ENCODE measurements at places on chromosomes 16 and 17. TPM values are rescaled to one million over a fixed set of nuclear protein-coding genes. Genes with fewer than 3 reads are reported as not detected.

DNA sequence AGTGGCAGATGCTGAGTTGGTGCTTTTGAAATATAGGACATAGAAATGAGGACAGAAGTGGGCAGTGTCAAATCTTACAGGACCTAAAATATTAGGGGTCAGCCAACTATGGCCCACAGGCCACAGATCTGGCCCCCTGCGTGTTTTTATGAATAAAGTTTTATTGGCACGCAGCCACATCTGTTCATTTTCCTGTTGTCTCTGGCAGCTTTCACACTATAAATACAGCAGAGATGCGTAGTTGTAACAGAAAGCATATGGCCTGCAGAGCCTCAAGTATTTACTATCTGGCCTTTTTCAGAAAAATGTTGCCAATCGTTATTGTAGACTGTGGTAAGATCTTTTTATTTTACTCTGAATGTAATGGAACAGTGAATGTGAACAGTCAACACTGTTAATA is 82.8 kb downstream of the ABCC6 start:
- no peak overlapping the region for H3K27ac ChIP-seq
- H3K4me3 ChIP-seq, result no peak overlapping the region
- DNase-seq, result no peak
- H3K4me1 ChIP-seq, result no peaks in the 10 kb centered on the region
- peaks cover 31% of the 10 kb centered on the region for H3K36me3 ChIP-seq
- no peaks in the 10 kb centered on the region for H3K27me3 ChIP-seq

DNA sequence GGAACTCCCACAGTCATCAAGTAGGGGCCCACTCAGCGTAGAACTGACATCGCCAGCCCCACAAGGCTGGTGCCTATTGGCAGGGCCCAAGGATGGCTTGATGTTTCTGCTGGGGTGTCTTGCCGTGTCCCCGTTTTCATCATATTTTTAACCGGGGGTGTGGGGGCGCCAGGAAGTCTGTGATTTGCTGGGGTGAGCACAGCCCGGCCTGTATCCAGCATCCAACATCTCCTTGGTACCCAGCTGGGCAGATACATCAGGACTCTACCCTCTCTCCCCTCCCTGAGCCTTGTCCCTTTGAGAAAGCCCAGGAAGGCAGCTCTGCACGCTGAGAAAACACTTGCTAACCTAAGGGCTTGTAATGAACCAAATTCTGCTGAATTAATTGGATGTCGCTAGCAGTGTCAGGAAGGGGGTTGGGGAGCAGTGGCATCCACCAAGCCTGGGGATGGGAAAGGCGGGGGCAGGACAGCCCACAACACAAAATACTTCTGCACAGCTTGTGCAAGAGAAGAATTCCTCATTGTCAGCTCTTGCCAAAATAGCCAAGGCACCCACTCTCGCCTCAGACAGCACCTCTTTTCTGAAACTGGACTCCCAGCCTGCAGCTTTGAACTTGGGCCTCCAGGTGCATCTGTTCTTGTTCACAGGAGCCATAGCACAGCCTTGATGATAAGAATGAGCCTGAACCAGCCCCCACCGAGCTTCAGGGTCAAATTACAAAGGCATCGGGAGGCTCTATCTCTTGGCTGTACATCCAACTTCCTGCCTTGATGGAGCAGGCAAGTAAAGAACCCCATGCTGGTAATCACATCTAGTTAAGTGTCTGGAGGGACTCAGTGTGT is 63.7 kb upstream of the LYRM9 start:
- peaks cover 4% of the 10 kb centered on the region for H3K4me1 ChIP-seq
- no peaks in the 10 kb centered on the region for H3K27me3 ChIP-seq
- no peak overlapping the region for H3K27ac ChIP-seq
- no peaks in the 10 kb centered on the region for H3K36me3 ChIP-seq
- no peak for DNase-seq
- H3K4me3 ChIP-seq, result no peak overlapping the region

- no peaks in the 10 kb centered on the region for H3K36me3 ChIP-seq
- H3K27me3 ChIP-seq, result no peaks in the 10 kb centered on the region
- H3K27ac ChIP-seq, result no peak overlapping the region
- H3K4me1 ChIP-seq, result peaks cover 43% of the 10 kb centered on the region
- no peak for DNase-seq
- peak overlapping the region; percentile 41 for H3K4me3 ChIP-seq
These were observed 1.9 kb downstream of the HNF1B start for GRCh38 chr17:37742762-37743611.

DNA sequence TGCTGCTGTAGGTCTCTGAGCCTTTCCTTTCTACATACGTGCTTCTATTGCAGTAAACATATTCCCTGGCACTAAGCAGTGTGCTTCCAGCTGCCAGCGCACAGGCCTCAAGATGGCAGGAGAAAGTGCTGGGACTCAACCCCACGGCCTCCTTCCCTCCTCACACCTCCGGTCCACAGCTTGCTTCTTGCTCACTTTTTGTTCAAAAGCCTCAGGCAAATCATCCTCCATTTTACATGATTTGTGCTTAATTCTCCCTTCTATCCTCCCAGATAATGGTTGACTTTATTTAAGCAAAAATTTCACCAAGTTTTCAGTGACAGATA is 5.4 kb downstream of the CDK5R1 start:
- H3K27me3 ChIP-seq, result no peaks in the 10 kb centered on the region
- no peak overlapping the region for H3K27ac ChIP-seq
- peaks cover 21% of the 10 kb centered on the region for H3K4me1 ChIP-seq
- H3K4me3 ChIP-seq, result no peak overlapping the region

- no peak overlapping the region for H3K4me3 ChIP-seq
- H3K27ac ChIP-seq, result no peak overlapping the region
- no peaks in the 10 kb centered on the region for H3K36me3 ChIP-seq
- no peak for DNase-seq
These were observed 162.0 kb downstream of the NTN1 start for GRCh38 chr17:9183306-9183705.

DNA sequence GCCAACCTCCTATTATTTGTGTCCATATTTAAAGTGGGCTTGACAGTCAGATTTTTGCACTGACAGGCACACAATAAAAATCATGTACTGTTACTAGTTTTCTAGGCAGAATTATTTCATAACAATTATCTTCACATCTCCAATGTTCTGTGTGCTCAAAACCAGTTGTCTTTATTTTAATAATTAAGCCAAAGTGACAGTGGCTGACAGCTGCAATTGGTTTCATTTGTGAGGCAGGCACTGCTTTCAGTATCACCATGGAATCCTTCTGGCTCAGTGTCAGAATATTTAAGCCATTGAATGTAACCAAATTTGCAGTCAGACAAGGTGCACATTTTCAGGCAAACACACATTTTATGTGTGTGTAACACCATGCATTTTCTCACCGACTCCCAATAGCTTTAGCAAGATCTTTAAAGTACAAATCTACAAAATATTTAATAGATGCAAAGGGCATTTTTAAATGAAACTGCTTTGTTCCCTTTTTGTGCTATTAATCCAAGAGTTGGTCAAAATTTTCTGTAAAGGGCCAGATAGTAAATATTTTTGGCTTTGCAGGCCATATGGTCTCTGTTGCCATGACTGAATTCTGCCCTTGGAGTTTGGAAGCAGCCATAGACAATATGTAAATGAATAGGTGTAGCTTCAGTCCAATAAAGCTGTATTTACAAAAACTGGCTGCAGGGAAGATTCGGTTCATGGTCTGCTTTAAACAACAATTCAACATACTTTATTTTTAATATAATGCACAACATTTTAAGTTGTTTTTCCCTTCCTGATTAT is 486.0 kb downstream of the KCNJ2 start:
- DNase-seq, result no peak
- no peak overlapping the region for H3K27ac ChIP-seq
- H3K27me3 ChIP-seq, result no peaks in the 10 kb centered on the region
- no peak overlapping the region for H3K4me3 ChIP-seq

DNA sequence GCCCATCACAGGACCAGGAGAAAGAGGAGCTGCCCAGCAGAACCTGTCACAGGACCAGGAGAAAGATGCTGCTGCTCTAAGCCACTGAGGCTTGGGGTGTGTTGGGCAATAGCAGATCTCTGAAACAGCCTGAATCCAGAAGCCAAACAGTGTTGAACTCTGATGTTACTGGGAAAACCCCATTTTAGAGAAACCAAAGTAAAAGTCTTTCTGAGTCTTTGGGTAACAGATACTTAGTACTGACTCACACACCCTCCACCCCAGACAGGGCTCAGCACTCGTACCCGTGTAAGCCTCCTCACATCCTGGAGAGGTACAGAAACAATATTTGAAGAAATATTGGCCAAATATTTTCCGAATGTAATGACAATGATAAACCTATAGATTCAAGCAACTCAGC is 82.8 kb upstream of the GNG13 start:
- no peaks in the 10 kb centered on the region for H3K36me3 ChIP-seq
- H3K4me1 ChIP-seq, result no peaks in the 10 kb centered on the region
- no peak for DNase-seq
- H3K4me3 ChIP-seq, result no peak overlapping the region
- no peak overlapping the region for H3K27ac ChIP-seq
- no peaks in the 10 kb centered on the region for H3K27me3 ChIP-seq

DNA sequence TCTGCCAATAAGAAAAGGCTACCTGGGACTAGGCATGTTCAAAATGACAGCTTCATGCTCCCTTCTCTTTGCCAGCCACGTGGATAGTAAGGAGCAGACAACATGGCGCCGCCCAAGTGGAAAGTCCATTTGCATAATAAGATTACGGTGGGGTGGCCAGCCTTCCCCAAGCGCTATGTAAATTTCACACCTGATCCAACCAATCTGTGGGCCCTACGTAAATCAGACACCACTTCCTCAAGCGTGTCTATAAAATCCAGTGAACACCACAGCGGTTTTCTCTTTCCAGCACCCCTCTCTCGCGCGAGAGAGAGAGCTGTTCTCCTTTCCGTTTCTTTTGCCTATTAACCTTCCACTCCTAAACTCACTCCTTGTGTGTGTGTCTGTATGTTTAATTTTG is 140.3 kb upstream of the ERCC4 start:
- H3K36me3 ChIP-seq, result no peaks in the 10 kb centered on the region
- no peak for DNase-seq
- H3K4me1 ChIP-seq, result no peaks in the 10 kb centered on the region
- H3K27ac ChIP-seq, result no peak overlapping the region

DNA sequence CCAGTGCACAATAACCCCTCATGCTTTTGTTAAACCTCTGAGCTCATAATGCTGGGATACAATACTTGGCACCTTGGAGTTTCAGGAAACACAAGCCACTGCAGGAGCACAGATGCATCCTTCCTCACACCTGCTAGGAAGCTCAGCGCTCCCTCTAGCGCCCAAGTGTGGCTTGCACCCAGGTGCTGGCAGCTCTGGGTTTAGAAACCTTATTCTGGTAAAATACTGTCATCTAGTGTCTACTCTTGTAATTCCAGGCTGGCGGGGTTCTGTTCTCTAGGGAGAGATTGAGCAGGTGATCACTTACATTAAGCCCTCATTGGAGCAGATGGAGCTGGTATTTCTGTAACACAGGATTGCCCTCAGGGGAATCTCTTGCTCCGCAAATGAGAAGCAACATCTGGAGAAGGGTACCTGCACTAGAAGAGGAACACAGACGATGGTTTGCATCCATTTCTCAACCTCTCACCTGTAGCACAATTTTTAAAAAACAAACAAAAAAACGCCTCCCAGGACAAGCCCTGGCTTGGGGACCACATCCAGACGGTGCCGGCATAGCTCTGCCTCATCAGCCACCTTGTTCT is 1.5 kb downstream of the CCL1 start:
- no peaks in the 10 kb centered on the region for H3K36me3 ChIP-seq
- H3K27me3 ChIP-seq, result no peaks in the 10 kb centered on the region
- H3K4me3 ChIP-seq, result no peak overlapping the region

GRCh38 chr16:11698271-11698689 is 30.0 kb downstream of the SNN start:
- no peaks in the 10 kb centered on the region for H3K27me3 ChIP-seq
- H3K4me3 ChIP-seq, result no peak overlapping the region
- peaks cover 15% of the 10 kb centered on the region for H3K36me3 ChIP-seq
- no peak overlapping the region for H3K27ac ChIP-seq
- H3K4me1 ChIP-seq, result no peaks in the 10 kb centered on the region

The PPY gene
- total RNA-seq, result not detected

DNA sequence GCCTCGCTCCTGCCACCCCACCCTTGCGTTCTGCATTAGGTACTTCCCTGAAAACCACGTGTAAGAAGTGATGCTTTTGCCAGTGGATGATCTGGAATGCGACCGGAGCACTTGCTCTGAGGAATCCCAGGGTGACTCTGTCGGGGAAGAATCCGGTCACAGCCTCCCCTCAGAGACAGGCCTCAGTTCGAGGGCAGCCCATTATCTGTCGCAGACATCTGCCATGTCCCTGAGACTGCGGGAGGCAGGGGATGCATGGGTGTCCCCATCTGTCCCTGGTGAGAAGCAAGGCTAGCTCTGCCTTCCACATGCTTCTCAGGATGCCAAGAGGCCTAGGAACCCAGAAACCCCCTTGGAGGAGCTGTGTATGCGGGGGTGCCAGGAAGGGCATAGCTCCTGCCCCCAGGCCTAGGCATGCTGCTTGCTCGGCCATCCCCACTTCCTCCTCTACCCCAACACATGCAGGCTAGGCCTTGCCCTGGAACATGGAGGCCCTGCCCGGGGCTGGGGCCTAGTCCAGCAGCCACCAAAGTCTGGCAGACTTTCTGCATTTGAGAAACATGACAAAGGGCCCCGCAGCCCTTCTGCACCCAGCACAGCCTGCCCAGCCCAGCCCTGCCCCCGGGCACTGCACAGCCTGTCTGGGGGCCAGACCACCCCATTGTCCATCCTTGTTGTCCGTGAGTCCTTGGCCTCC is 20.5 kb downstream of the MNT start:
- peaks cover 6% of the 10 kb centered on the region for H3K4me1 ChIP-seq
- no peak for DNase-seq
- H3K4me3 ChIP-seq, result no peak overlapping the region
- H3K36me3 ChIP-seq, result peaks cover 12% of the 10 kb centered on the region

The GNG13 gene
- not detected for total RNA-seq

- H3K27me3 ChIP-seq, result no peaks in the 10 kb centered on the region
- H3K4me3 ChIP-seq, result no peak overlapping the region
- no peaks in the 10 kb centered on the region for H3K36me3 ChIP-seq
- no peak for DNase-seq
- no peak overlapping the region for H3K27ac ChIP-seq
These were observed 137.2 kb downstream of the C16orf78 start for GRCh38 chr16:49510654-49511305.

GRCh38 chr16:56758432-56758831 is 28.5 kb downstream of the NUP93 start:
- H3K27ac ChIP-seq, result no peak overlapping the region
- no peak for DNase-seq
- H3K27me3 ChIP-seq, result no peaks in the 10 kb centered on the region

The NSRP1 gene
- total RNA-seq, result 23.3 TPM

- no peaks in the 10 kb centered on the region for H3K27me3 ChIP-seq
- no peak for DNase-seq
- H3K27ac ChIP-seq, result no peak overlapping the region
- H3K36me3 ChIP-seq, result no peaks in the 10 kb centered on the region
- H3K4me3 ChIP-seq, result no peak overlapping the region
These were observed 55.9 kb downstream of the MYOCD start for GRCh38 chr17:12721581-12721980.

The KRTAP4-3 gene
- total RNA-seq, result not detected
